Ovary (tissue), 10 donors: ENCODE measurements at places on chromosomes 2 and 18. TPM values are rescaled to one million over a fixed set of nuclear protein-coding genes. Genes with fewer than 3 reads are reported as not detected.

DNA sequence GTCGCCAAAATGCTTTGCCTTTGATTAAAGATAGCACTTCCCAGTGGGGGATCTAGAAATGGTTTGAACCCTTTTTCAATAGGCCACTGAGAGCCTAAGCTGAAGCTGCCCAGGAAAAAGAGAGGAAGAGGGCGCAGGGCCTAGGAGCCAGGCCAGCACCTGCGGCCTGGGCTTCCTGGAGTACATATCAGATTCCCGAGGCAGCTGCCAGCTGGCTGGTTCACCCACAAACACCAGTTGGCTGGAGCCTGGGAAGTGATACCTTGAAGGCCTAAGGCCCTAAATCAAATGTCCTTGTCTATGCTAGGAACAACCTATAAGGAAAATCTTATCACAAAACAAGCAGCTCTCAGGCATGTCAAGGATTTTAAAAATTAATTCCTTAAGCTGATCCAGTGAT is 37.1 kb downstream of the ANKRD44 start:
- DNase-seq: no peak

- no peak for DNase-seq
Observed at GRCh38 chr18:7896161-7896560, 329.0 kb downstream of the PTPRM start.

Gene GKN2
- total RNA-seq: not detected

- no peak for DNase-seq
Observed at GRCh38 chr2:226720948-226721347, 78.7 kb downstream of the IRS1 start.

Gene COL3A1
- 347 TPM for total RNA-seq

DNA sequence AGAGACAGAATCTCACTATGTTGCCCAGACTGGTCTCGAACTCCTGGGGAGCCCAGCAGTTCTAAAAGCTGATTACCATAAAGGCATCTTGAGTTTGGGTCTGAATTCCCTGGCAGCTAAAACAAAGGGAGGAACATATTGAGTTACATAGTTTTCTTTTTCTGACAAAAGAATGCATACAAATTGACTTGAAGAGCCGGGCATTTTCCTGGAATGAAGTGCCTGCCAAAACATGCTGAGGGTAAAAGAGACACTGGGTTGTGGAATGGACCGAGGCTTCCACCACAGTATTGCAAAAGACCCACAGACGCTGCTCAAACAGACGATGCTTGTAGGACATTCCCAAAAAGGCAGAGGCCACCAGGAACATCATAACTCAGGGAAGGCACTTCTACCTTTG is 35.1 kb upstream of the ROCK2 start:
- no peak for DNase-seq

- no peak for DNase-seq
Observed at GRCh38 chr18:48121752-48122151, 191.3 kb upstream of the SMAD2 start.

DNA sequence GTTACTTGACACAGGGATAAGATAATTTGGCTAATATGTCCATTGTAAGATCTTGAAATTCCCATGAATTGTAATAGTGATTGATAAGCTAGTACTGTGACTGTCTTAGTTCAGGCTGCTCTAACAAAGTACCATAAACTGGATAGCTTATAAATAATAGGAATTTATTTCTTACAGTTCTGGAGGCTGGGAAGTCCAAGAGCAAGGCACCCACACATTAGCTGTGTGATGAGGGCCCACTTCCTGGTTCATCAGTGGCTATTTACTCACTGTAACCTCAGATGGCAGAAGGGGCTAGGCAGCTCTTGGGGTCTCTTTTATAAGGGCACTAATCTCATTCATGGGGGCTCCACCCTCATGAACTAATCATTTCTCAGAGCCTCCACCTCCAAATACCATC is 28.5 kb downstream of the NOSTRIN start:
- DNase-seq: no peak

DNA sequence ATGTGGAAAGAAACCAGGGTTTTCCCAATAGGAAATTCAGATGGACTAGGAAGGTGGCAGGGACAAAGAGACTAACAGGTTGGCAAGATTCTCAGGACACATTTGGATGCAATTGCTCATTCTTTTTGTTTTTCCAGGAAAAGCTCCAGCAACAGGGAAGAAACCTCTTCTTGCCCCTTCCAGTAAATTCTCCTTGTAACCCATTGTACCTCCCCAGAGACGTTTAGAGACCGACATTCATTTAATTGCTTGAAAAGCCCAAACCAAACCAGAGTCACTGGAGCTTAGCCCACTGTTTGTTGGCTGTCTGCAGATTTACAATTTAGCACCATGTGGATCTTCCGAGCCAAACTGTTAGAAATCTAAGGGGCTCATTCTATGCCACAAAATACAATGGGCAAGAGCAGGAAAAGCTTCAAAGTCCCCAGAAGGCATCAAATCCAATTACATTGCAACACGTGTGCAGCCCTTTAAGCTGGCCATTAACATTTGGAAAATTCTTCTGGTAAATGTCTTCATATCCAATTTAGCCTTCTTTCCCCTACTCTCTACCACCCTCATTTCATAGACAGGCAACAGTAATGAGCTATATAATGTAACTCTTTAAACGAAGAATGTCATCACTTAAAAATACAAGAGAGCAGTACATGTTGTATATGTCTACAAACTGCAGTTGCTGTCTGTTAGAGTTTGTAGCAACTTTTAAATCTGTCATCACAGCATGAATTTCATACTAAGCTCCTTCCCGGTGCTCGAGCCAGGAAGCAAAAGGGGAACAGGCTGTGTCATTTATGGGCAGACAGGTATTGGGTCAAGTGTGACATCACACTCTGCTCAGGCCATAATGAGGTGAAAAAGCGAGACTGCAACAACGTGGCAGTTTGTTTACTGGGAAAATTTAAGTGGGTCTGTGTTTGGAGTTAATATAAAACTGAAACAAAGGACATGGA is 235.6 kb upstream of the HNRNPA3 start:
- DNase-seq: no peak

GRCh38 chr2:100832885-100833284 is 12.9 kb downstream of the NPAS2 start:
- DNase-seq: no peak

- DNase-seq: no peak
Observed at GRCh38 chr18:68466672-68467071, 248.2 kb downstream of the TMX3 start.

Gene VWA3B
- 8.1 TPM for total RNA-seq

DNA sequence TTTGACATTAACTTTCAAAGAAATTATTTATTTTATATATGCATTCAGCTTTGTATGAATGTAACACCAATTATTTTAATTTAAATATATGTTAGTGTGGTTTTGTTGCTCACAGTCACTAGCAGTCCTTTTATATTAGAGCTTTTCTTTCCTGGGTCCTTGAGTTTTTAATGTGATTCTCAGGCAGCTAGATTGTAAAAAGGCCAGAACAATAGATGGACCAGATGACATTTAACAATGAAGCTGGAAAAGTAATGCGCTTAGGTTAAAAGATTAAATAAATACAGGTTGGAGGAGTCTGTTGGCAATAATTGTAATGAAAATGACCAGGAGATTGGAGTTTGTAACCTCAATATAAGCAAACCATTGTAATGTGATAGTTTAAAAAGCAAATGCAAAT is 171.1 kb downstream of the FTCDNL1 start:
- DNase-seq: no peak

DNA sequence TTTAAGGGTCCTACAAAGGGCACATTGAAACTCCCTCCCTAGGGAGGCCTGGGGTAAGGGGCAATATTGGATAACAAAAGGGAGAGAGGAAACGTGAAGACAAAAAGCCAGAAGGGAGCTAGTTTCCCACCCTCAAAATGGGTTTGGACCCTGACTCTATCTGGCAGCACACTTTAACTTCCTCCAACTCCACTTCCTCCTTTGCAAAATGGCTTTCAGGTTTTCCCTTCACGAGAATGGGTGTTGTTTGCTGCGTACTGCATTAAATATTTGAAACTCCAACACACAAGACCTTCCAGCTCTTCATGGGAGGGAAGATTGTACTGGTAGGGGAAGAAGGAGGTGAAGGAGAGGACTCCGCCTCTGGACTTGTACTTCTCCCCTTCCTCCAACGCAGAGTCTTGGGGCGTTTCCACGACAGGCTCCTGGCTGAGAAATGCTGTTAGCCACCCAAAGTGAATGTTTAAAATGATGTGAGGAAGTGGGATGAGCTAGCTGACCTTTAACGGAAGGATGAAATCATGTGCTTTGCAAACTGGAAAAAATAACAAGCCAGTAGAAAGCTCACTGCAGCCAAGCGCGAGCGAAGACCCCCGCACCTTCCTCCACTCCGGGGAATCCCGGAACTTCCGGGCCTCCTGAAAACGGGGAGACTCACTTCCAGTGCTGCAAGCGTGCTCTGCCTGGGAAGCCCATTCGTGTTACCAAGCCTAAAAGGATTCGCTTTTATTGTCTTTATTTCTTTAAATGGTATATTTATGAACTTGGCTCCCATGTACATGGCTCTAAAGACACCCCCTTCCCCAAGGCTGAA is 85.6 kb downstream of the VIT start:
- DNase-seq: no peak

- DNase-seq: peak; percentile 24
Observed at GRCh38 chr2:102336502-102336945, 19.1 kb upstream of the IL18R1 start.

Gene MAL
- total RNA-seq: not detected

DNA sequence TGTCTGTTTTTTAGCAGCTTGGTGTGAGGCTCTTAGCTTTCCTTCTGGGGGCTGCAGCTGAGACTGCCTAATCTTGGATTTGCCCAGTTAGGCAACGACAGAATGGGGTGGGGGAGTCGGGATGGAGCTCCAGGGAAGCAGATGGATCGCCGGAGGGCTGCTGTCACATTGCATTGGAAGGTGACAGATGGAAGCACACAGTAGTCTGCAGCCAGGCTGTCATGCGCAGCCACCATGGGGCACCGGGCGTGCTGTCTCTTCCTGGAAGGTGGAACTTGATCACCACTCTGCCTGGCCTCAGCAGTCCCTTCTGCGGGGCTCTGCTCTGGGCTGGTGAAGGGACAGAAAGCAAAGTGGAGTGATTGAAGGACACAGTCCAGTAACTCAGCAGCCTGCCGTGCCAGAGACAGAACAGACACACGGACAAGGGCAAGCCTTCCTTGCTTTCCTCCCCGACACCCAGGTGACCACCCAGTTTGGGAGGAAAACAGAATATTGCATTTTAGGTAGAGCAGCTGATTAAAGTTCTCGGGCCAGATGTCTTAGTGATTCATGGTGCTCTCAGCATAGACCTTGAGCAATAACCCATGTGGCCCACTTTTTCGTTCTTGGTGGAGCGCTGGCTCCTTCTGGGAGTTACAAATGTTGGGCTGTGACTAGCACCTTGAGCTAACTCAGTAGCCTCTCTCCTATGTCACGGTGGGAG is 40.9 kb downstream of the RNF144A start:
- no peak for DNase-seq

GRCh38 chr2:239143858-239144712 is 256.7 kb downstream of the HDAC4 start:
- DNase-seq: no peak

Gene LRRC30
- not detected for total RNA-seq

GRCh38 chr2:168149986-168150385 is 97.4 kb downstream of the STK39 start:
- DNase-seq: no peak

- no peak for DNase-seq
Observed at GRCh38 chr18:12394428-12394827, 13.3 kb upstream of the PRELID3A start.

DNA sequence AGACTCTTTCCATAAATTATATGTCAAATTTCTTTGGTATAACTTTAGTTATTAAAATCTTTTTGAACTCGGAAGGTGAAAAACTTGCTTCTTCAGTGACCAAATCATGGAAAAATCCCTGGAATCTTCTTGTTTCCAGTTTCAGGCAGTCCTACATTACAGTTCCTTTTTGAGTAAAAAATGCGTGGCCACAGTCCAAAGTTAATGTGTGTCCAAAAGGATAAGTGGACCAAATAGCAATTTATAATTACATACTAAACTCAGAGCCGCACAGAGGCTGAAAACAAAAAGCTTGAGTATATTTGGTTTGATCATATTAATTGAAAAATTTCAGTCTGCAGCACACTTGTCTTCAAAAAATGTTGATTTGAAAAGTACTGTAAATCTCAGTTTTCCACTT is 28.4 kb upstream of the DYNC2LI1 start:
- peak; percentile 26 for DNase-seq

DNA sequence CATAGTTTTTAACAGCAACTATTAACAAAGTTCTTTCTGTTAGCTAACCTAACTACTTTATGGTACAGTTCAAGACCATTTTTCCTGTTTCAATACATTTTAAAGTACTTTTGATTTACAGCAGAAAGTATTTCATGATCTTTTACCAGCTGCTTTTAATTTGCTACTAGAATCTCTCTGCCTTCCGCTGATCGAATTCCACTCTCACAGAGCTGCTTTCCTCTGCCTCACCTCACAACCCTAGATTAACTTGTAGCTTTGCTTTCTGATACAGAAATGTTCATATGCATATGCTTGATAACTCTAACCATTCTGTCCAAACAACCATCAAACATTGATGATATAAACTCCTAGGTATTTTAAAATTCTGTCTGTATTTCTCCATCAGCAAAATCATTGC is 463.2 kb upstream of the ZEB2 start:
- no peak for DNase-seq

DNA sequence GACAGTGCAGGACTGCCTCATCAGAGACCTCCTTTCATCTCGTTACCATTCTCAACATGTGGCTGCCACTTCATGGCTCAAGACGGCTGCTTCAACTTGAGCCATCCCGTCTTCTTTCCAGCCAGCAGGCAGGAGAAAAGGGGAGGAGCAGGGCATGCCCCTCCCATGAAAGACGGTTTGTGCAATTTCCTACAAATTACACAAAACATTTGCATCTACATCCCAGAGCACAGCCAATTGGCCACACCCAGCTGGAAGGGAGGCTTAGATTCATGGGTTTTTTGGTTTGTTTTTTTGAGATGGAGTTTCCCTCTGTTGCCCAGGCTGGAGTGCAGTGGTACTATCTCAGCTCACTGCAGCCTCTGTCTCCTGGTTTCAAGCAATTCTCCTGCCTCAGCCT is 11.8 kb downstream of the UCN start:
- DNase-seq: no peak

DNA sequence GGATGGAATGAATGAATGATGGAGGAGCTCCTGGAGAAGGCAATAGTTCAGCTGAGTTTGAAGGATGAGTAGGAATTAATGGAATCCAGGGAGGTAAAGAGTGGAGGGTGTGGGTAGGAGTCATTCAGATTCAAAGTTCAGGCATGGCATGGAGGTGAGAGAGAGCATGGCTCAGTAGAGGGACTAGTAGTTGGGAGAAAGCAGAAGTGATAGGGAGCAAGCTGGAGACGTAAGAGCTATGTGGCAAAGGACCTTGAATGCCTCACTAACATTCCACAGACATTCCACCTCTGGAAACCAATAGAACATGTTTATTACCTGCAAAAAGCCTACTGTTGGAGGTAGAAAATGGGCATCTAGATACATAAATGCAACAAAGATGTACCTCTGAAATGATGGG is 170.1 kb downstream of the HAUS1 start:
- DNase-seq: no peak

- peak; percentile 37 for DNase-seq
Observed at GRCh38 chr2:219423652-219424377, 5.6 kb downstream of the DES start.
